ENCODE measurements at places on chromosomes 7 and 10.

DNA sequence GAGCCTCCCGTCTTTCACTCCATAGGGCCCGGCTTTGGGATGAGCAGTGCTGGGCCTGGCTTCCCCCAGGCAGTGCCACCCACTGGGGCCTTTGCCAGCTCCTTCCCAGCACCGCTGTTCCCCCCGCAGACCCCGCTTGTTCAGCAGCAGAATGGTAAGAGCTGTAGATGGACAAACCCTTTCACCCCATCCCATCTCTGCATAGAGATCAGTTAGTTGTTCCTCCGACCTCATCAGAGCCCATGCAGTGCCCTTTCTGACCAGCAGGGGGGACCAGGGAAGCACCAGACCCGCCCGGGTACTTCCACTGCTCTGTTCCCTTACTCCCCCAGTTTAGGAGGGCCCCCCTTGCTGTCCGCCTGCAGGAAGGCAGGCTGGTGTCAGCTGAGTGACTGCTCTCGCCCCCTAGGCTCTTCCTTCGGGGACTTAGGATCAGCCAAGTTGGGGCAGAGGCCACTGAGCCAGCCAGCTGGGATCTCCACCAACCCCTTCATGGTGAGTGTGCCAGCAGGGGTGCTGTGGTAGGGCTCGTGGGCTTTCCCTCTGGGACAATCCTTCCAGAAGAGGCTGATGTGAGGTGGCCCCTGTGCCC lies 9.8 kb downstream of the SAP25 start:
- peak; percentile 63 for DNase-seq

DNA sequence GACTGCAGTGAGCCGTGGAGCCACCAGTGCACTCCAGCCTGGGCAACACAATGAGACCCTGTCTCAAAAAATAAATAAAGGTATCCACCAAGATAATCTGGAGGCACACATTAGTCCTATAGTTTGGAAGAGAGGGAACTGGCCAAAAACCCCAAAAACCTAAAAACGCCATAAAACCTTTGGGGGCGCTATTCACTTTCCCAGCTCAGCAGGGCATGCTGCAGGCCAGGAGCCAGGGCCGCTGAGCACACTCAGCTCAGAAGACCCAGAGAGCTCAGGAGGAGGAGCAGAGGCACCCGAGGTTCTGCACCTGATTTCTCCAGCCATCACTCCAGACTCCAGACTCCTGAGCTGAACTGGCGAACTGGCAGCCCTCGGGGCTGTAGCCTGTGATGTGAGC lies 167.2 kb upstream of the IMMP2L start:
- DNase-seq, result no peak

GRCh38 chr7:74084722-74085578 lies 1.3 kb downstream of the LIMK1 start:
- DNase-seq, result no peak

GRCh38 chr10:876438-876837 lies 55.1 kb downstream of the LARP4B start:
- DNase-seq, result no peak

DNA sequence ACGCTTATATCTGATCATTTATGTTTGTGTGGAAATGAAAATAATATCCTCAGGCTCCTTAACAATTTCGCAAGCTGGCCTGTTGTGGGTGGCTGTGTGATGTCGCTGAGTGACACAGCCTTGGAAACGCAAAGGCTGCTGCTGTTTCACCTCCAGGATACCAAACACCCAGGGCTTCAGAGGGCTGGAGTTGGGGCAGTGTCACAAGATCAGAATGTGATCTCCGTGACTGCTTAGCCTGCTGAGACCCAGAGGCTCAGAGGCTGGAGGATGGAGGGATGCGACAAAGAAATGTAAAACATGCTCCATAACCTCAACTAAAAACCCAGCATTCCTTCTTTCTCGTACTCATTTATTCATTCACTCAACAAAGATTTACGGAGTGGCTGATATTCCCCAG lies 37.2 kb upstream of the BMPER start:
- DNase-seq, result no peak

DNA sequence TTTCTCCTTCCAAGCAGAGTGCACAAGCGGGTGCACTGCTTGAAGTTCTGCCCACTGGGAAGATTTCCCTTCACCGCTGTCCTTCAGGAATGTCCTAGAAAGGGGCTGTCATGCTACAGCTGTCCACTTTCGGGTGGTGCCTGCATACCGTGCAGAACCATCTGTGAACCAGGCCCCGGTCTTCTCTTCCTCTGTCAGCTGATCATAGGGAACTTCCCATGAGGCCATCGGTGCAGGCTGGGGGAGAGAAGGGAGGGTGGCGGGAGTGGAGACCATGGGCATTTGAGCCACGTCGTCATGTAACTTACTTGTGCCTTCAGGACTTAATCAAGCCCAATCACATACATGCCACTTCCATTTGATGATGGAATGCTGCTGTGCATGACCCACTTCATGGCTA lies 111.6 kb downstream of the NKX6-2 start:
- no peak for DNase-seq

- no peak for DNase-seq
These were observed 58.7 kb upstream of the PRPS1L1 start for GRCh38 chr7:18086165-18087025.

GRCh38 chr7:71486856-71487628 lies 355.1 kb downstream of the GALNT17 start:
- no peak for DNase-seq

DNA sequence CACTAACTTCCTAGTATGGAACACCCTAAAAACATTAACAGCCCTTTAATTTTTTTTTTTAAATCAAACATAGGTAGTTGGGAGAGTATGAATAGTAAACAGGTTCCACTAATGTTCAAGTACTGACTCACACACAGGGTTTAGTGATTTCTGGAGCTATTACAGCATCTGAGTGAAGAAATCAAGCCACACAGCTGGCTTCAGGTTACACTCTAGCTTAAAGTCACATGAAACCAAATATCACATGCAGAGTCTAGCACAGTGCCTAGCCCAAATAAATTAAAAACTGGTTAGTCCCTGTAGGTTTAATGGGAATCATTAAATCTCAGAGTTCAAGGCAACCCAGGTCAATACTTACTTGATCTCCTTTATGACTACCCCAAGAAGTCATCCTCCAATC lies 11.6 kb downstream of the PANK1 start:
- DNase-seq, result no peak

DNA sequence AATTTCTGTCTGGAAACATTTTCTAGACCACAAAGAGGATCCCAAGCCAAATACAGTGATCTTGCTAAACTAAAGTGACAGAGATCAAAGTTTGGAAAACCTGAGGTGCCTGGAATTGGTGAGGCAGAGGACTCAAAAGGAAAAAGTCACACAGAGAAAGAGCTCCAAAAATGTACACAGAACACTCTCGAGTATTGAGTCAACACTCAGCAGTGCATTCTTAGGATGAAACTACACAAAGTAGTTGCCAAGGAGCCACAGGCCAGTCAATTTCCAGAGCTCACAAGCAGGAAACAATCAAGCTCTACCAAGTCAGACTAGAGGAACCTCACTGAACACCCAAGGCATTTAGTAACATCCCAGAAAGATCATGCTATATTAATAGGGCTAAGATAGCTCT lies 61.3 kb downstream of the MICU1 start:
- no peak for DNase-seq

GRCh38 chr7:116524609-116525297 lies at the start of gene CAV1:
TSS of gene CAV1 (plus strand) at chr7:116525036. CDS start at chr7:116525063, 27 bp downstream.
- peak; percentile 29 for DNase-seq

DNA sequence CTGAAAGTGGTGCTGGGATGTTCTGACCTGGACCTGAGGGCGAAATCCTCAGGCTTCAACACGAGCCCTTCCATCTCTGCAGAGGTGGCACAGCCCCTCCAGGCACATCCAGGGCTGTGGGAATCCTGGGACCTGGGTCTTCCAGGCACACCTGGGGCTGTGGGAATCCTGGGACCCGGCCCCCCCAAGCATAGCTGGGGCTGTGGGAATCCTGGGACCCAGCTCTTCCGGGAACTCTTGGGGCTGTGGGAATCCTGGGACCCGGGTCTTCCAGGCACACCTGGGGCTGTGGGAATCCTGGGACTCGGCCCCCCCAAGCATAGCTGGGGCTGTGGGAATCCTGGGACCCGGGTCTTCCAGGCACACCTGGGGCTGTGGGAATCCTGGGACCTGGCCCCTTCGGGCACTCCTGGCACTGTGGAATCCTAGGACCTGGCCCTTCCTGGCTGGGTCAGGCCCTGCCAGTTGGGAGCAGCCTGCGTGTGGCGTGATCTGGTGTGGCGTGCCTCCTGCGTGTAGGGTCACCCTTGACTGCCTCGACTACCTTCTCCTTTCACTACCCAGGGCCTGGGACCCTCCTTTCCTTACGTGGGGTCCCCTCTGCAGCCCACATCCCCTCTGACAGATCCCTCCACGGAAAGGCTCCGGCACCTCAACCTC lies 124.0 kb downstream of the WDR37 start:
- DNase-seq, result no peak

- DNase-seq, result no peak
These were observed 52.7 kb downstream of the HIPK2 start for GRCh38 chr7:139725077-139725476.

DNA sequence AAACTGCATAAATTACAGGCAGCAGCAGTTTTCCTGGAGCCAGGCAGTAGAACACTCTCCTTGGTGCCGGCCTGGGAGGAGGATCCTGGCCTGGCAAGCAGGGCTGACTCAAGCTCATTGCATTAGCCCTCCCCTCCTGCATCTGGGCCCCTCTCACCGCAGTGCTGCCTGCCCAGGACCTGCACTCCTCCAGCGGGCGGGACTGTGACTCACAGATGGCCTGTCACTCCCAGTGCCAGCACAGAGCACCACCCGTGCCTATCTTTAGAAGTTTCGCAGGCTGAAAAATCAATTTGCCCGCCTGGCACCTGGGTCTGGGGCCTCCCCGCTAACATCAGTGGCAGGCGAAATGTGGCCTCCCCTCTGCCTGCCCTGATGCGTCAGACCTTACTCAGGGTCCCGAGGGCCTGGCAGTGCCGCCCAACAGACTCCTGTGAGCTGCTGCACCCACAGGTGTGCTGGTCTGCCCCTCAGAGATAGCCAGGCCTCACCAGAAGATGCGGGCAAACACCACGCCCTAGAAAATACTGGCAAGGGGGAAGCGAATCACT lies 123.8 kb downstream of the KCNMA1 start:
- DNase-seq, result no peak

- DNase-seq, result no peak
These were observed 67.3 kb downstream of the CALML3 start for GRCh38 chr10:5592070-5592469.

DNA sequence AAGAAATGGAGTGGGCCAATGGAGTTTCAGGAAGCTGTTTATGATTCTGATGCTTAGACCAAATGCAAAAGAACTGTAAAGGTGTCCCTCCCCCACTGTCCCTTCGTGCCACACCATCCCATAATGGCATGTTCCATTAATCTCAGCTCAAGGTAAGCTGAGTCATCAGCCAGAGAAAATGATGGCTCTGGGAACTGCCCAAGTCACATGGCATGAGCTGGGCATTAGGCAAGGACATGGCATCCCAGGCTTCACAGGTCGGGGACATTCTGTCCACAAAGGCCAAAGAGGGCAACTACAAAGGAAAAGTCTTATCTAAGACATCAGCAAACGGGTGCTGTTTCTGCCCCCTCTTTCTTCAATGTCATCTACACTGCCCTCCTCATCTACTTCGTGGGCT lies 44.9 kb downstream of the DLG5 start:
- no peak for DNase-seq

- no peak for DNase-seq
These were observed 536.3 kb downstream of the KCNMA1 start for GRCh38 chr10:77101341-77101740.

DNA sequence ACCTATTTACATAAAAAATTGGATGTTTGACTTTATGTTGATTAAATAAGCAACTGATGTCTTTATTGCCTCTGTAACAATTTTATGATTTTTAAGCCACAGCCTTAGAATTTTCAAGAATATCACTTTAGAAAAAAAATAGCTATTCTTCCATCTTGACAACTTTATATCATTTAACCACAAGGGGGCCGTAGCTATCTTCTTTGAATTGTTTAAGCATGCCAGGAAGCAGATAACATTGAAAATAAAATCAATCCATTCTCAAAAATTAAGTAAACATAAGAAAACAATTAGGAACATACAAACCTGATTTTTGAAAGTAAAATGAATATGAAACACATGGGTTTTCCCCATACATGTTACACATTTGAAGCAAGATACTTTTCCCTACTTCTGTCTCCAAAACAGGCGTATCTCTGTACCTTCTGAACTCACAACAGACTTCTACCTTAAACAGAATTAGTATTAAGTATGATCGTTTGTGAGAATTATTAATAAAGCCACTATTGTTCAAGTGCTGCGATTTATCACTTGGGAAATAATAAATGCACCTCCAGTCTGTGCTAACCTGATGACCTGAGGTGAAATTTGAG lies 209.0 kb downstream of the CACNA2D1 start:
- no peak for DNase-seq

GRCh38 chr10:69475433-69475830 lies 24.2 kb downstream of the TSPAN15 start:
- DNase-seq, result no peak

DNA sequence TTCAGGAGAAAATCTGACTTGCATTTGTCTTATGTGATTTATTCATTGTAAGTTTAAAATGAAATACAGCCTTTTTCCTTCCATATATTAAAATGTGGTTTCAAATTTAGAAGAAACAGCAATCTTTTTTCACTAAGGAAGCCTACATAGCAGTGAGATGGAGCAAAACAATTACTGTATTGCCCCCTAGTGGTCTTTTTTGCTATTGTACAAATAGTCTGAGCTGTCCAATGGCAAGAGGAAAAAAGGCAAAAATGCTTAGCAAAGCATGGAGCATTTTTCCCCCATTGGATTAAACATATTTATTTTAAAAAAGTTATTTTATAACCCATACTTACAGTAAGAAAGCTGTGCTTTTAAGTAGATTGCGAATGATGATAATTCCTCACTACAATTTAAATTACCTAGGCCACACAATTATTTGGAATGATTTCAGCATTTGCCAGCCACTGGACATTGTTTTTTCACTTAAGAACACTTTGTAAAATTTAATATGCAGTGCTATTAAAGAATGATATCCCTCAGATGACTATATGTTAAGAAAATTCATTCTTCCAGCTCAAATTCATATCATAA lies 119.5 kb downstream of the CPED1 start:
- no peak for DNase-seq

DNA sequence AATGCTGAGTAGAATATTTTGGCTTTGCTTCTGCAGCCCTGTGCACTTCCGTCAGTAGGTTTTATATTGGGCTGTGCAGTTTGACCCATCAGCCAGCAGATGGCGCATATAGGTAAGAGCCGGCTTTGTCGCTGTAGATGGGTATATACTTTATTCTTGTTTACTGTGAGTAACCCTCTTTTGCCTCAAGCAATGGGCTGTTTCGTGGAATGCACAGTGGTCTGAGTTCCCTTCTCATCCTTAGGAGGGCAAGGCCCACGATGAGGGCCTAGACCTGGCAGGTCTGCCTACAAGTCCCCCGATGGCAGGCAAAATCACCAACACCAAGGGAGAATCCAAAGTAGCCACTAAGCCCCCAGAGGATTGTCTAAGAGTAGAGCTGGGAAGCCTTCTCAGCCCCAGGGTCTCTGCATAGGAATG lies 1002.9 kb upstream of the KCND2 start:
- DNase-seq, result peak; percentile 15

- DNase-seq, result peak; percentile 66
These were observed 136.1 kb downstream of the ICA1 start for GRCh38 chr7:8125680-8126444.

Measured in stimulated activated CD4-positive, alpha-beta T cell treated with anti-CD3 and anti-CD28 coated beads, Interleukin-12 subunit alpha, Interleukin-12 subunit beta, amount 100 ng/mL, for 24 hours (primary cell).